ENCODE measurements at places on chromosomes 2 and 18.

DNA sequence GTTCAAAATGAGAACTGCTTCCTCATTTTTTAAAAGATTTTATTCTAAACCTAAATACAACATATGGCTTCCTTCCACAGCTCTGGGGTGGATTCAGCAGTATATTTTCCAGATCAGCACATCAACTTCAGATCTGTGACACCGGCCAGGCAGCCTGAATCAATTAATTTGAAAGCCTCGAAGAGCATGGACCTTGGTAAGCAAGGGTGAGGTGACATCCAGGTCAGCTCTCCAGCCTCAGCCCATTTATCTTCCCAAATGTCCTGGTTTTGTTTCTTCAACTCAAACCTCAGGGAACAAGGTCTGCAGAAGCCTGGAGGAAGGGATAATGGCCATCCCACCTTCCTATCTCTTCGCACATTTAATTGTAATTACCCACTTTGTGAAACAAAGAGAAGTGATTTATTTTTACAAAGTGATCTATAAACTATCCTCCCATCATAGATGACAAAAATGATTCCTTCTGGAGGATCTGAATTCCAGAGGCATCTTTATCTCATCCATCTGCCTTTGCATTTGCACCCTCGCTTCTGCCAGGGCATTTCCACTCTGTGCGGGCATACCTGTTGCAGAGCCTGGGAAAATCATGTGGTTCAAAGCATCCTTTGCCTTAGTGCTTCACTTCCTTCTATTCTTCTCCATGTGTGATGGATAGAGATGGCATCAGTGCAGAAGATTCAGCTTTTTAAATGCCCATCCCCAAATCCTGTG, 489.0 kb upstream of the NRP2 start:
- DNase-seq = no peak

DNA sequence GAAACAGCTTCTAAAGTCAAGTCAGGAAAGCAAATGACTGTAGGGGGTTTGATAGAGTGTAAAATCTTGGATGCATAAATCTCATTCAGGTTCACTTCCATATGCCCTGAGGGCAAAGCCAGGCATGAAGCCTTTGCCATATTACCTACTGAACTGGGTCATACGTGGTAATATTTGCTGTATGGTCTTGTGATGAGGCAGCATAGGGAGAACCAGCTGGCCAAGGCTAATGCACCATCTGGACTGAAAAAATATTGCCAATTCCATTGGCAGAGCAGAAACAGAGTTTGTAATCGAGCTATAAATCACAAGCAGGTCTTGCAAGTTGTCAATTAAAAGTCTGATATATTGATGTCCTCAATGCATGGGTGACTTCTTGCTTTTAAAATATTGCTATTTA, 243.8 kb downstream of the ERBB4 start:
- DNase-seq = no peak

DNA sequence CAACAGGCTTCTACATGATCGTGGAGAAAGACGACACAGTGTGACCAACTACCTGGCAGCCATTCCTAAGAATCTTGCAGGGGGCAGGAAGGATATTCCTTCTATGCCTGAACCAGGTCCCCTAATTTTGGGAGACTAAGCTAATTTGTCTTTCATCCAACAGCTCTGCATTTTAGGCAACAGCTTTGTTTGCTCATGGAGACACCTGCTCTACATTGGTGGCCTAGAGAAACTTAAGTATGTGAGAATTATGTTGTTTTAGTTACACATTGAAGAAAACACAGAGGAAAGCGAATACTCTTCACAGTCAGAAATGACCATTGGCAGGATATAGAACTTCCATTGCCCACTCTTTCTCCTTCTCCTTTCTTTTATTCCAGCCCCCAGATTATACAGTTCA, 75.2 kb downstream of the ASXL3 start:
- no peak for DNase-seq

DNA sequence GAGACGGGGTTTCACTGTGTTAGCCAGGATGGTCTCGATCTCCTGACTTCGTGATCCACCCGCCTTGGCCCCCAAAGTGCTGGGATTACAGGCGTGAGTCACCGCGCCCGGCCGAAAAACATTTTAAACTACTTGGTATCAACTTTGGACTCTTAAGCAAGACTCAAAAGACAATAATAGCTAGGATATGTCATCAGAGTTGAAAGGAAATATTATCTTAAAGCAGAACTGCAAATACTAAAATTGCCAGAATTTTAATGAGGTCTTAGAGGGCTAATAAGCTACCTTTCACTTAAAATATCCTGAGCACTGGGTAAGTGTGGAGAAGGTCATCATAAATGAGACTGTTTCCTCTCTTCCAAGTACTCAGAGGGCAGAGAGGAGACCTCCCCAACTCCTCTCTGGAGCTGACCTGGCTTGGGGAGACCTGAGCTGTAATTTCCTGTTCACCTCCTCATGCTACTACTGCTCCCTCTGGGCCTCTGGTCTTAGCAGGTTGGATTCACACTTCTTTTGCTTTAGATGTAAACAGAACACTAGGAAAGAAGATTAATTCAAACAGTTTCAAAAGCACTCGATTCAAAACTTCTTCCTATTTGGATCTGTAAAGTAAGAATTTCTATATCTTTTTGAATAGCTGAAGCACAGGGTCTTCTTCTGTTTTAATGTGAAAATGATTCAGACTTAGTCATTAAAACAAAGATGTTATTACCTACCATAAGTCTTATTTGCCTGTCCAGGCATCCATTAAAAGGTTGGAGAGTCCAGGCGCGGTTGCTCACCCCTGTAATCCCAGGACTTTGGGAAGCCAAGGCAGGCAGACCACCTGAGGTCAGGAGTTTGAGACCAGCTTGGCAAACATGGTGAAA, 16.5 kb downstream of the CNRIP1 start:
- no peak for DNase-seq

GRCh38 chr18:8601277-8602032, 7.8 kb upstream of the RAB12 start:
- DNase-seq = no peak

DNA sequence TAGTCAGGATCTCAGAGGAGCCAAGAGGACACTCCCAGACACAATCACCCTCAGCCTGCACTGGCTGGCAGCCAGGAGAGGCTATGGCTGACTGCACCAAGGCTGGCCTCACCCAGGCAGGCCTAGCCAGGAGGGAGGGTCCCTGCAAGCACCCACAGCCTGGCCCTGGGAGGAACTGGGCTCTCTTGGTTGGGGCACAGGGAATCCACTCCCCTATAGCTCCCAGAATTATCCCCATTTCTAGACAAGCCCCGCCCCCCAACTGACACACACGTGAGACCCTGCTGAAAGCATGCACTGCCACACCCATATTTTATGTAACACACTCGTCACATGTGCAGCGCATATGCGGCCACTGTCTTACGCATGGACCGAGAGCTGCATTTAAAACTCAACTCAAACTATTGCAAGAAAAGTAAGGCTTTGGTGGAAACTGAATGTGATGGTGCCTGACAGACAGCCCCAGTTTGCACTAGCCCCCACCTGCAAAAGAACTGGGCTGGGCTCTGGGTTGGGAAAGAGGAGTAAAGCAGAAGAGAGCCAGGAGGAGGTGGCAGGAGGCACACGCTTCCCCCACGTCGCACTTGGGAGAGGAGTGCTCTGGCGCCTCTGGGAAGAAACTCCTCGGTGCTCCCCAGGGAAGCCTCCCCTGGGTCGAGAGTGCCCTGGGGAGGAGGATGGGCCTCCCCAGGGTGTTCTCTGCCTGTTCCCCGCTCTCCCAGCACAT, 28.9 kb upstream of the ARHGEF4 start:
- DNase-seq = no peak

DNA sequence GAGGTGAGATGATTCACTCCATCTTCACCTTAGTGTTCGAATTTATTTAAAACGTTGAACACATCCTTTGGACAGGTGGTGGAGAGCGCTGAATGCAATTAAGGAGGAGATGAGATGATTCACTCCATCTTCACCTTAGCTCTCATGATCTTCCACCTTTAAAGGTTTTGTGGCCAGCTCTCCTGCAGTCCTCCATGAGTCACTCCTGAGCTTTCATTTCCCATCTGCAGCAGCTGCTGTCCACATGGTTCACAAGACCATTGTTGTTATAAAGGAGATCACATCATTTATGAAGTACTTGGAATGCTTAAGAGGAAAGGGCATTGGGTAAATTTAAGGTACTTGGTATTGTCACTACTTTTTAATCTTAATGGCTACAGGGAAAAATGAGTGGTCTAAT, 298.5 kb downstream of the PAX3 start:
- DNase-seq = no peak

- no peak for DNase-seq
These were observed 100.1 kb upstream of the MAP4K4 start for GRCh38 chr2:101597347-101597944.
